ENCODE measurements at places on chromosomes 7 and 10.

- no peak for DNase-seq
These were observed 54.8 kb upstream of the TM9SF3 start for GRCh38 chr10:96641396-96642295.

- no peak for DNase-seq
These were observed 90.8 kb downstream of the CCDC71L start for GRCh38 chr7:106570146-106570545.

DNA sequence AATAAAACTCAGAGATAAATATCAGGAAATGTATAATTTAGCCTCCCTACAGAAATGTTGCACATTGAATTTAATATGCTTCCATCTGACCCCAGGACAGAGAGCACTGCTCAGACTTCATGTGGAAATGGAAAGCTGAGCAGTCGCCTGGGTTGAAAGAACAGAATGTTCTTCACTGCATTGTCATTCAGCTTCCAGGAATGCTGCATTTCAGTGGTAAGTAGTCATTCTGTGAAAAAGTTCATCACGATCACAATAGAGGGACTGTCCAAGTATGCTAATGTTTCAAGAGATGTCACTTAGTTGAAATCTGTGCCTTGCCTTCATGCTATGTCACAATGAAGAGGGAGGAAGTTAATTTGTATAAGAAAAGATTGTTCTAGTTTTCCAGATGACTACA, 147.3 kb downstream of the NRCAM start:
- peak; percentile 88 for DNase-seq

GRCh38 chr10:20007426-20007825, 191.2 kb downstream of the PLXDC2 start:
- DNase-seq = no peak

- no peak for DNase-seq
These were observed 50.1 kb downstream of the TNS3 start for GRCh38 chr7:47531584-47532492.

- DNase-seq = no peak
These were observed 90.9 kb downstream of the DNAJC1 start for GRCh38 chr10:21912625-21913024.

DNA sequence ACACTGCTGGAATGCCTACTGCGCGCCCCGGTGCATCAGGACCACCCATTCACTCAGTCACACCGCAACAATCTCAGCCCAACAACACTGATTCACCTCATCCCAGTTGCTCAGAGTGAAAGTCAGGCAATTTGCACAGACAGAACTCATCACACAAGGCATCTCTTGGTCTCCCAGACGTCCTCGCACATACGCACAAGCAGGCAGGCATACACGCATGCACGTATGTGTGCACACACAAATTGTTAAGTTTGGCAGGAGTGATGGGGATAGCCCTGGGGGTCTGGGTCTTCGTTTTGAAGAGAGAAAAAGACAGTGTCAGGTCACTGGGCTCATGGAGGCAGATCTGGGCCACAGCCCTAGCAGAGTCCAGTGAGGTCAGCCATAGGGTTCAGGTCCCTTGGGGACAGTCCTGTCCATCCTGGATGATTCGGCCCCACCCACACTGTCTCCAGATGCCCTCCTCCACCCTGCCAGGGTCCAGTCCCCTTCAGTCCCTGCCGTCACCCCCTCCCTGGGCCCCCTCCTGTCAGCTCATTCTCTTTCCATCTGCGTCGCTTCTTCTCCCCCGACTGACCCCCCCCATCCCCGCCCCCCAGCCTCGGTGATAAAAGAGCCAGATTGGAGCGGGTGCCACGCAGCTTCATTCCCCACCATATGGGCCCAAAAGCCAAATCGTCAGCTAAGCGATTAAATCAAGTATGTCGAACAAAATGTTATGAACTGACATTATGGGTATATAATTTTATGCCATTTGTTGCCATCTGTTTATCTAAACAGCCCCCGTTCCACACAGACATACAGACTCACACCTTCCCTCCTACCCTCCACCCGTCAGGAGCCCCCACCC, 48.5 kb upstream of the SLF2 start:
- no peak for DNase-seq

GRCh38 chr7:142442396-142442795, 184.5 kb upstream of the PRSS58 start:
- no peak for DNase-seq

GRCh38 chr10:121624836-121625486, 26.7 kb upstream of the FGFR2 start:
- peak; percentile 27 for DNase-seq

DNA sequence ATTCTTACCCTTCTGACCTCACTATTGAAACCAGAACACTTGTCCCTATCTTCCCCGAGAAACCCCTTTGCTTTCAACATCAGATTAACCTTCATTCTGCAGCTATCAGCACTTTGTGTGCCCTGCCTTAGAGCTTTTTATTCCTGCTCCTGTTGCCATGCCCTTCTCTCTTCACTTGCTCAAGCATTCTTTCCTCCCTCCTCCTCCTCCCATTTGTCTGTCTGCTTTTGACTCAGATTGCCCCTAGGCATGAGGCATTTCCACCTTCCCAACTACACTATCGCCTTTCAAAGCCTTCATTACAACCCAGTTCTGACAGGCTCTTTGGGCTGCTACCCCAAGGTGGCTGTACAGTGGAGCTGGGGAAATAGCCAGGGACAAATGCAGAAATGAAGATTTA, 143.3 kb downstream of the SLC25A13 start:
- DNase-seq = peak; percentile 53

DNA sequence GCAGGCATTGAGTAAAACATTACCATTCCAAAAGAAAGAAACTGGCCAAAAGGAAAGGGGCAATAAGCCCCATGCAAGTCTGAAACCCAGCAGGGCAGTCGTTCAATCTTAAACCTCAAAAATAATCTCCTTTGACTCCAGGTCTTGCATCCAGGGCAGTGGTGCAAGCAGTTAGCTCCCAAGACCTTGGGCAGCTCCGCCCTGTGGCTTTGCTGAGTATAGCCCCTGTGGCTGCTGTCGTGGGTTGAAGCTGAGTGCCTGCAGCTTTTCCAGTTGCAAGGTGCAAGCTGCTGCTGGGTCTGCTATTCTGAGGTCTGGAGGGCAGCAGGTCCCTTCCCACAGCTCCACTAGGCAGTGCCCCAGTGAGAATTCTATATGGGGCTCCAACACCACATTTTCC, 580.1 kb upstream of the AUTS2 start:
- no peak for DNase-seq

DNA sequence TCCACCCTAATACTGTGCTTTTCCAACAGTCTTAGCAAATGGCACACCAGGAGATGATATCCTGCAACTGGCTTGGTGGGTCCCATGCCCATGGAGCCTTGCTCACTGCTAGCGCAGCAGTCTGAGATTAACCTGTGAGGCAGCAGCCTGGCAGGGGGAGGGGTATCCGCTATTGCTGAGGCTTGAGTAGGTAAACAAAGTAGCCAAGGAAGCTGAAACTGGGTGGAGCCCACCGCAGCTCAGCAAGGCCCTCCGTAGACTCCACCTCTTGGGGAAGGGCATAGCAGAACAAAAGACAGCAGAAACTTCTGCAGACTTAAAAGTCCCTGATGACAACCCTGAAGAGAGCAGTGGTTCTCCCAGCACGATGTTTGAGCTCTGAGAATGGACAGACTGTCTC, 399.0 kb downstream of the CCSER2 start:
- DNase-seq = no peak

- no peak for DNase-seq
These were observed 166.1 kb downstream of the PRKAG2 start for GRCh38 chr7:151710646-151711434.

GRCh38 chr7:51324206-51324898, 7.7 kb upstream of the COBL start:
- peak; percentile 11 for DNase-seq

GRCh38 chr10:99834410-99834809, 52.0 kb downstream of the ABCC2 start:
- DNase-seq = peak; percentile 93

GRCh38 chr10:133129071-133129858, 30.8 kb upstream of the KNDC1 start:
- DNase-seq = no peak

DNA sequence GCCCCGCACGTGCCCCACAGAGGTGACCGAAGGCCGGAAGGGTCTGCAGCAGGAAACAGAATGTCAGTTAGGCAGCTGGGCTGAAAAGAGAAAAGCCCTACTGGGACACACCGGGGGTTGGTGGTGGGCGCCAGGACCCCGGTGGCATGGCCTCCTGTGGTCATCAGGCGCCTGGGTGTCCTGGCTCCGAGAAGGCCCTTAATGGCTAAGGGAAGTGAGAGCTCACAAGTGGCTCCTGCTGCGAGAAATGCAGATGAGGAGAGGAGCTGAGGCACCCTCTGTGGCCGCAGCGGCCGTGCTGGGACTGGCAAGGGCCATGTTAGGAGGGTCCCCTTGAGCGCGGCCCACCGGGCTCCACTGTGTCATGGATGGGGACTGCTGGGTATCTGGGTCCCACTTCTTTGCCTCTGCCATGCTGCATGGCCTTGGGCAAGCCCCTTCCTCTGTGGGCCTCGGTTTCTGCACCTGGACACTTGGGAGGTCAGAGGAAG, 79.2 kb upstream of the GNA12 start:
- DNase-seq = no peak

GRCh38 chr10:123377883-123378282, 223.7 kb downstream of the BUB3 start:
- DNase-seq = no peak

DNA sequence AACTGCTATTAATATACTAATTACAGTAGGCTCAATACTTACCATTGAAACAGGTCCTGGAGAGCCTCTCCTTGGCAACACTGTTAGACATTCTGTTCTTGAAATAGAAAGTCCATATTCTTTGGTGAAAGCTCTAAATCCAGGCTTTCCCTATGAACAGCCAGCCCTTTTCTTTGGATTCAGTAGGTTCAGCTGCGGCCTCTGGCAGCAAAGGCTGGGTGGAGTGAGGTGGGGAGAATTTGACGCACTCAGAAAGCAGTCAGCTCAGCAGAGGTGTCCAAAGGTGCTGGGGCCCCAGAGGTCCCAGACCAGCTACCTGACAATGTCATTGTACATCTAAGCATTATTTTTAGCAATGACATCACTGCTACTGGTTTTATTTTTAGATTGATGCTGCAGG, 146.1 kb downstream of the GRK5 start:
- no peak for DNase-seq

GRCh38 chr10:84608126-84608525, 279.7 kb downstream of the CCSER2 start:
- no peak for DNase-seq

- no peak for DNase-seq
These were observed 75.1 kb upstream of the KIAA1217 start for GRCh38 chr10:24133835-24134234.

DNA sequence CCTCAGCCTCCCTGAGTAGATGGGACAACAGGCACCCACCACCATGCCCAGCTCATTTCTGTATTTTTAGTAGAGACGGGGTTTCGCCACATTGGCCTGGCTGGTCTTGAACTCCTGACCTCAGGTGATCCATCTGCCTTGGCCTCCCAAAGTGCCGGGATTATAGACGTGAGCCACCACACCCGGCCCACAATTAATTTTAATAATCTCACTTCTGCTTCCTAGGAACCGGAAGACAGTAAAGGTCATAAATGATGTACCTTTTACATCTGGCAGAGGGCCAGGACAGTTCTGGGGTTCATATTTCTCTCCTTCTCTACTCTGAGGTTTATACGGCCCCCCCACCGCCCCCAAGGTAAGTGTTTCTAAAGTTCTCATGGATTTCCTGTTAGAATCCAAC, 31.2 kb upstream of the AOAH start:
- DNase-seq = no peak

GRCh38 chr7:3272691-3273141, 28.3 kb upstream of the SDK1 start:
- peak; percentile 41 for DNase-seq

GRCh38 chr10:25177754-25178135, 2.9 kb downstream of the GPR158 start:
- no peak for DNase-seq

GRCh38 chr10:43203448-43204041, 63.3 kb downstream of the RASGEF1A start:
- DNase-seq = peak; percentile 69

DNA sequence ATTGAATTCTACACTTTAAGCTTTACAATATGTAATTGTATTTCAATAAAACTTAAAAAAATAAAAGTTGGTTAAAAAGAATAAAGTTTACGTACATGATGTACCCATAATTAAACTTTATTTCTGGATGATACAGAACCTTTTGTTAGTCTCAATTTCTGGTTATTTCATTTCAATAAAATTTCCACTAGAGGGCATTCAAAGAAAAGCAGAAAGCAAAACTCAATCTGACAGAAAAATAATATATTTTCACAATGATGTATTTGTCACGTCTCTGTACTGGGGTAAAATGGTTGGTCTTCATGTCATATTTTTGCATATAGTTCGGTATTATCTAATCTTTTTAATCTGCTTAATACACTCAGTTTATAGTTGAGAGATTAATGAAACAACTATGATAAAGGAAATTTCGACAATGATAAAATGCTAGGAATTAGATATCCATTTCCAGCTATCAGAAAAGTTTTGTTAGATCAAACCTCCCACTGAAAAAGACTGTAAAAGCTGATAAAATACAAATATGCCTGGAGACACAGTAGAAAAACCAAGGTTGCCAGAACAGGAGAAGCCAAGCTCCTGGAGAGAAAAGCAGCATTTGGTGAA, 27.4 kb downstream of the ASZ1 start:
- no peak for DNase-seq

- no peak for DNase-seq
These were observed 79.5 kb downstream of the PARP12 start for GRCh38 chr7:139982927-139983920.

- DNase-seq = peak; percentile 13
These were observed 84.3 kb upstream of the CACNA2D1 start for GRCh38 chr7:82527851-82528250.

- no peak for DNase-seq
These were observed 18.7 kb downstream of the AMZ1 start for GRCh38 chr7:2706685-2707126.

DNA sequence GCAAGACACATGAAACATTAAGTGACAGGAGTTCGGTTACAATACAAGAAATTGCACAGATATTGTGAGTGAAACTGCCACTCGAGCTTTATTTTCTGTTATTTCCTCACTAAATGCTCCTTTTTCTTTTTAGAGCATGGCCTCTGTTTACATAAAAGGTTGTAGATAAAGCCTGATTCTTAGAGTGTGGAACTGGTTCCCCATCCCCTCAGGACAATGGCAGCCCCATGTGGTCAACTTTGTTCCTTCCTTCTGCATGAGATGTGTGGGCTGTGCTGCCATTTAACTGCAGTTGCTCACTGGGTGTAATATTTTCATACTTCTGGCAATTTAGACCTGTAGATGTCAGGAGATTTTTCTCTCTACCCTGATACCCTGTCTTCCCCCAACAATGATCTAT, 70.2 kb downstream of the LRGUK start:
- no peak for DNase-seq

- DNase-seq = no peak
These were observed 119.9 kb downstream of the ADCYAP1R1 start for GRCh38 chr7:31171984-31172383.

- DNase-seq = no peak
These were observed 129.6 kb downstream of the BICC1 start for GRCh38 chr10:58642283-58642682.

DNA sequence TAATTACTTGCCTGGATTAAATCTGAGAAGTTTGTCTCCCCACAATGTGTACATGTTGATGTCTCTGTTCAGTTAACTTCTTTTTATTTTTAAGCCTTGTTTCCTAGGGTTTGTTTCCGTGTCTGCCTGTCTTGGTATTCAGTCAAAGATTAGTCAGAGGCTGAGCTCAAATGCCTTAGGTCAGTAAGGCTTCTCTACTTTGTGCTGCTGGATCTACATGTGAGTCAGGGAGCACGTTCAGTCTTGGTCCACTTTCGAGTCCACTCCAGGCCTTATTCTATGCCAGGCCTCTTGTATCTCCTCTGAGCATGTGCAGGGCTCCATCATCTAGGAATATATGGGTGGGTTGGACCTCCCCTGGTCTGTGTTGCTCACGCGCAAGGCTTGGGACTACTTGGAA, 93.3 kb upstream of the FZD8 start:
- DNase-seq = peak; percentile 66
